Stimulated activated CD4-positive, alpha-beta T cell treated with anti-CD3 and anti-CD28 coated beads, Interleukin-1b, Interleukin-23, amount 100 ng/mL, for 1 hour (primary cell): ENCODE measurements at places on chromosomes 3 and 15.

DNA sequence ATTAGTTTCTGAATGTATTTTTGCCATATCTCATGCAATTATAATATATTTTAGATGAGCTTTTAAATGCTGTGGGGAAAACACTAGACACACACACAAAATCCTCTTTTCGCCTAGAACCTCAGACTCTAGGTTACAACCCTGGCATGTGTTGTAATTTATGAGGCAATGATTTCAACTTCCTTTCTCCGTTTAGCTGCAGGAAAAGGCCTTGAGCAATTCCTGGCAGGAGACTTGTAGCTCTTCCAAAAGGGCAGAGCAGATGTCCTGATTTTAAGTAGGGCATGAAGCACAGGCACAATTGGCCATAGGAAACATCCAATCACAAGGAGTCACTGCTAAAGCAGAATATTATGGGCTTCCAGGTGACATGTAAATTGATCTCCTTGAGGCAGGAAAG, 82.0 kb downstream of the GPR156 start:
- no peak for DNase-seq

DNA sequence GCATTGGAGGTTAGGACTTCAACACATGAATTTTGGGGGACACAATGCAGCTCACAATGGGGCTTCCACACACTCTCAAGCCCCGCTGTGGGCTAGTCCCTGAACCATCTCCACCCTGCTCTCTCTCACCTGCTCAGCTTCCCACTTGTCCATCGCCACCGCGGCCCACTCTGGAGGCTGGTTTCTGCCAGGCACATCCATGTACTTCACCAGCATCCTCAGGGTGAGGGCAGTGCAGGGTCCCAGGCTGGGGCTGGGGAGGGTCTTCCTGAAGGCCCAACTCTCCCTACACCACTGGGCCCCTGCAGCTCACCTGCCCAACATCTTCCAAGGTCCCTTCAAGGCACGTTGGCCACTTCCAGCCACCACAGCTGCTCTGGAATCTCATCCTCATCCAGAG, 46.4 kb downstream of the KLF15 start:
- no peak for DNase-seq

DNA sequence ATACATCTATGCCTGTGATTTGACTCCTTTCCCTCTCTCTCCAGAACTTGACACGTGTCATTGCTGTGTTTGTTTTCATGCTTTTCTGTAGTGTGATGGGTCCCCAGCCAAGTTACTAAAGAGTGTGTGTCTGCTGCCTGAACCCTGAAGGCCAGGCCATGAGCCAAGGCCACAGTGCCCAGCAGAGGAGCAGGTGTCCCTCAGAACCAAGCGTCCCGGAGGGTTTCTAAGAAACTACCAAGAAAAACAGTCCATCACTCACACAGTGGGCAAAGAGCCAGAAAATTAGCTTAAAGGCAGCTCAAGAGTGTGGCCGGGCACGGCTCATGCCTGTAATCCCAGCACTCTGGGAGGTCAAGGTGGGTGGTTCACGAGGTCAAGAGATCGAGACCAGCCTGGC, 35.2 kb downstream of the FBXO45 start:
- no peak for DNase-seq

DNA sequence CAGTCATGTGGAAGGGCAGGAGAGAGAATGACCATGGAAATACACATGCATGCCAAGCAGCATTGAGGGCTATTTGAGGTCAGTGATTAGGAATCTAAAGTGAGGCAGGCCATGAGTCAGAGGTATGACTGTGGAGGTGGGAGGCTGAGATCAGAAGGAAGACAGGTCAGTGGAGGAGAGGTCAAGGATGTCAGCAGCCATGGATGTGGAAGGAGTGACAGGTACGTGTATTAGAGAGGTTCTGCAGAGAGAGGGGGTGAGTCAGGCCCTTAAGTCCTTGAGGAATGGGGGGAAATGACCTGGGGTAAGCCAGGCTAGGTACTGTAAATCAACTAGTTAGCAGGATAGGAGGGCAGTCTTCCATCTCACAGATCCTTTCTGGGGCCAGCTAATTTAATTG, 166.6 kb downstream of the ANO10 start:
- no peak for DNase-seq

DNA sequence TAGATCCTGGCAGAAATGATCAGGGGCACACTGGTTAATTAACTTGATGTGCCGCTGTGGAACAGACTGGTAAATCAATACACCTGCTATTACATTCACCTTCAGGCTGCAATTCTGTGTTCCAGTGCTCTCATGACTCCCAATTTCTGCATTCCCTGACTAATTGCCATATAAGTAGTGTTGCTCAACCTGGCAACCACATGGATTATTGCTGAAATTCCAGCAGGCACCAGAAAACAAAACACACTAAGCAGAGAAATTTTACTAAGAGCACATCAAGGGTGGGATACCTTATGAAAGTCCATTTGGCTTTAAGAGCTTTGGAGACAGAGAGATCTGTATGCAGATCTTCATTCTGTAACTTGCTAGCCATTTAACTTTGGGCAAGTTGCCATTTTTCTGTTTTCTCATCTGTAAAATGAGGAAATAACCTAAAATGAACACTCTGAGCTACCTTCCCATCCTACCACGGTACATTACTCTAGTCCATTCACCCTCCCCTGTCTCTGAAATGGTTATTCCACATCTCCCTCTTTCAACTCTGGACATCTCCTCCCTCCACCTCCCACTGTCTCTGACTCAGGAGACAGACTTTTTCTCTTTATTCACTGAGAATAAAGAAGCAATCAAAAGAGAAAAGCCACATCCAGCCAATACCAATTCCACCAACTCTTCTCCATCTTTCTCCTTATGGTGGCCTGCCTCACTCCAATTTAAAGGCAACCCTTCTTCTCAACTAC, 54.6 kb downstream of the STAC start:
- DNase-seq = no peak

DNA sequence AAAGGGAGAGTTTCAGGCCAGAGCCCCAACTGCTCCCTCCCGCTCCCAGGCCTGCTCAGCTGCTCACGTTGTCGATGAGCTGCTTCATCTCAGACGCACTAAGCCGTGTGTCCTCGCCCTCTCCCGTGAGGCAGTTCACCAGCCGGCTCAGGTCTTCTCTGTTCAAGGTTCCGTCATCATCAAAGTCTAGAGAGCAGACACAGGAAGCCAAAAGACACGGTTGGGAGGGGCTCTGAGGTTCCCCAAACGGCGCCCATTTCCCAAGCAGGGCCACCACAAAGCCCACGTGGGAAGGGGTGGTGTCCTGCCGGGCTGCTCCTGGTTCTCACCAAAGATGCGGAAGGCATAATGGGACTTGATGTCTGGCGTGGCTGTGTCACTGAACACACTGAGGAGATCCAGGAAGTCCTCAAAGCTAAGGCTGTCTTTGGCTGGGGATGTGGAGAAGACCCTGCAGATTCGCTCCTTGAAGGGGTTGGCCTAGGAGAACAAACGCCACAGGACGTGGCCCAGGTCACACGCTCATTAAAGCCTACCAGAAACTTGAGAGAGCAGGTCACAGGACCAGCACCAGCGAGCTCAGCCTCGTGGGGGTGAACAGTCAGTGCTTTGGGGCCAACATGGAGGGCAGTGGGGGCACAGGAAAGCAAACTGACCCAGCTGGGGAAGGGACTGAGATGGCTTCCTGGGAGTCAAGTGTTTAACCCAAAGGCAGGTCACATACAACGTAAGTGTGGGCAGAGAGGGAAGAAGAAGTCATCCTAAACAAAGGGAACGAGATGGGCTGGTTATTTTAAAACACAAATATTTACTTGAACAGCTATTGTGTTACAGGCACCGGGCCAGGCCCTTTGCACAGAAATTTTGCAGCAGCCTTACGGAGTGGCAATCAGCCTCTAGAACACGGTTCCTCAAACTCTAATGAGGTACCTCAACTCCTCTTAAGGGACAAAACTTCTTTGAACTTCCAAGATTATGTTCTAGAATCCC, 2.4 kb downstream of the CIB1 start:
- DNase-seq = peak; percentile 71

GRCh38 chr3:20846832-20847231, 660.8 kb upstream of the SGO1 start:
- no peak for DNase-seq

DNA sequence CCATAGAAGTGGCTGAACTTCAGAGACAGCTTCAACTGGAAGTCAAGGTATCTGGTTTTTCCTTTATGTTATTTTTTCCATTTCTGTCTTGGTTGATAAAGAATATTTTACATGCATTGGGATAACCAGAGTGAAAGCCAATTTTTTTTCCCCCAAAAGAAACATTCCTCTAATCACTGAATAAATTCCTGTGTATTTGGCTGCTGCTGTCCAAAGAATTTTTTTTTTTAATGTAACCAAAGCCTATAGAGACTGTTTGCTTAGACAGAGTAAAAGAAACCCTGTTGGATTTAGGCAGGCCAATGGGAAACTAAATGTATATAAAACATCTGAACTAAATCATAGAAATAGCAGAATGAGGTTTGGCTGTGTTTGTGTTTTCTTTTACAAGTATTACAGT, 75.2 kb downstream of the CGNL1 start:
- DNase-seq = no peak

GRCh38 chr3:69435274-69436265, 49.7 kb upstream of the FRMD4B start:
- no peak for DNase-seq

- DNase-seq = no peak
Observed at GRCh38 chr3:29683018-29683993, 402.4 kb downstream of the RBMS3 start.

DNA sequence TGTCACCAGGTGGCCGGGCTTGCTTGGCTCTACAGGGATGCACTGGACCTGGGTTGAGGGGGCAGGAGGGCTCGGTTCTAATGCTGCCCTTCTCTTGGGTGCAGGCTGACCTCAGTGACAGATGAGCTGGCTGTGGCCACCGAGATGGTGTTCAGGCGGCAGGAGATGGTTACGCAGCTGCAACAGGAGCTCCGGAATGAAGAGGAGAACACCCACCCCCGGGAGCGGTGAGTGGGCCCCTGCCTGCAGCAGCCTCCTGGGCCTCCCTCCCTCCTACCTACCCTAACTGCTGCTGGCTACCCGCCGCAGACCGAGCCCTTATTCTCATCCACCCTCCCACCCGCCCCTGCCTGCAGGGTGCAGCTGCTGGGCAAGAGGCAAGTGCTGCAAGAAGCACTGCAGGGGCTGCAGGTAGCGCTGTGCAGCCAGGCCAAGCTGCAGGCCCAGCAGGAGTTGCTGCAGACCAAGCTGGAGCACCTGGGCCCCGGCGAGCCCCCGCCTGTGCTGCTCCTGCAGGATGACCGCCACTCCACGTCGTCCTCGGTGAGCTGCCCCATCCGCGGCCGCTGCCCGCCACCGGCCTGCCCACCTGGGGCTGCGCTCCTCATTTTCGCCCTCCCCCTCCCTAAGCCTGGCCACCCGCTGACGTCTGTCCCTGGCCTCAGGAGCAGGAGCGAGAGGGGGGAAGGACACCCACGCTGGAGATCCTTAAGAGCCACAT, 5.6 kb downstream of the FES start:
- no peak for DNase-seq

DNA sequence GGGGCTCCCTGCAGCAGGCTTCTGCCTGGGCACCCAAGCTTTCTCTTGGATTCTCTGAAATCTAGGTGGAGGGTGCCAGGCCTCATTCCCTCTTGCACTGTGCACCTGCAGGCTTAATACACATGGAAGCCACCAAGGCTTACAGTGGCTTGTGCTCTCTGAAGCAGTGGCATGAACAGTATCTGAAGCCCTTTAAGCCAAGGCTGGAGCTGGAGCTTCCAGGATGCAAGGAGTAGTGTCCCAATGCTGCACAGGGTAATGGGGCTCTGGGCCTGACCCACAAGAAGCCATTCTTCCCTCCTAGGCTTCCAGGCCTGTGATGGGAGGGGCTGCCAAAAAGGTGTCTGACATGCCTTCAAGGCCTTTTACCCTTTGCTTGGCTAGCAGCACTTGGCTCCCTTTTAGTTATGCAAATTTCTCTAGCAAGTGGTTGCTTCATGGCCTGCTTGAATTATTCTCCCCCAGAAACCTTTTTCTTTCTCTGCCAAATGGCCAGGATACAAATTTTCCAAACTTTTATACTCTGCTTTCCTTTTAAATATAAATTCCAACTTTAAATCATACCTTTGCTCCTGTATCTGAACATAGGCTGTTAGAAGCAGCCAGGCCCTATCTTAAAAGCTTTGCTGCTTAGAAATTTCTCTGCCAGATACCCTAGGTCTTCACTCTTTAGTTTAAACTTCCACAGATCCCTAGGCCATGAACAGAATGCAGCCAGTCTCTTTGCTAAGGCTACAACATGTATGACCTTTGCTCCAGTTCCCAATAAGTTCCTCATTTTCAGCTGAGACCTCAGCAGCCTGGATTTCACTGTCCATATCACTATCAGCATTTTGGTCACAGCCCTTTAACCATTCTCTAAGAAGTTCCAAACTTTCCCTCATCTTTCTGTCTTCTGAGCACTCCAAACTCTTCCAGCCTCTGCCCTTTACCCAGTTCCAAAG, 201.1 kb upstream of the LRRFIP2 start:
- no peak for DNase-seq

GRCh38 chr3:189718215-189718614, 87.0 kb downstream of the TP63 start:
- DNase-seq = no peak

- no peak for DNase-seq
Observed at GRCh38 chr3:83189634-83190033, 1428.2 kb upstream of the GBE1 start.

- no peak for DNase-seq
Observed at GRCh38 chr3:118272991-118273390, 761.7 kb downstream of the IGSF11 start.

DNA sequence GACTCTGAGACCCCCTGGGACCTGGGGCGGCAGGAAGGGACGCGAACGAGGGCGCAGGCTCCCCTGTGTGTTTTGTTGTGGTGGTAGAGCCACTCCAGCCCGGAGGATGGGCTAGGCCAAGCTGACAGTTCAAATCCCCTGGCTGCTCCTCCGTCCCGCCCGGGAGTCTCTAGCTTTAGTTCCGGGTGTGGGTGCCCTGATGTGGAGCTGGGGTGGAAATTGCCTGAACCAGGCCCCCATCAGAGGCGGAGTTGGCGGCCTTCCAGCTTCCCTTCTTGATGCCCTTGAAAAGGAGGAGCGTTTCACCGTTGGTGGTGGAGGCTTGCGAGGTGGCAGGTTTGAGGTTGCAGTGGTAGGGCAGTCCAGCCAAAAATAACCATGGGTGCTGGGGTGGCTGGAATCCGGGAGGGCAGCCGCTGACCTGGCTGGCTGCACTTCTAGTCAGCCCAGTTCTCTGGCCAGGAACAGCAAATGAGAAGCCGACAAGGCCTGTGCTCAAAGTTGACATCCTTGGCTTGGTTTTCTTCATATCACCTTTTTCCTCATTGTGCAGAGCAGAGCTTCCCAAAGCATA, 817 bp downstream of the CLK3 start:
- peak; percentile 47 for DNase-seq

DNA sequence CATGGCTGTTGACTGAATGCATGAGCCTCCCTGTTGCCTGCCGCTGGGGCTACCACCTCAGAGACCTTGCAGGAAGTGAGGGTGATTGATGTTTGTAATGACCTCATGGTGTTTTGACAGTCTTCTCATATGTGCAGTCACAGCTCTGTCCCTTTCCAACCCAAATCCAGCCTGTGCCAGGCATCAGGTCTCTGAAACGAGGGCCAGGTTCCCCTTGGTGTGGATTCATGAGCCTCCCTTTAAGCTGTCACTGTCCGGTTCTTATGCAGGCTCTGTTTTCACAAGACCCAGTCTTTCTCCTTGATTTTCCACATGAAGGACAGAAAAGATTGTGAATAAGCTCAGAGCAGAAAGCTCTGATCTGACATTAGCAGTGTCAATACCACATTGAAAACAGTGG, 43.1 kb downstream of the CEMIP start:
- DNase-seq = no peak
